Pancreas (tissue), 10 donors: ENCODE measurements at places on chromosomes 6 and 20.

DNA sequence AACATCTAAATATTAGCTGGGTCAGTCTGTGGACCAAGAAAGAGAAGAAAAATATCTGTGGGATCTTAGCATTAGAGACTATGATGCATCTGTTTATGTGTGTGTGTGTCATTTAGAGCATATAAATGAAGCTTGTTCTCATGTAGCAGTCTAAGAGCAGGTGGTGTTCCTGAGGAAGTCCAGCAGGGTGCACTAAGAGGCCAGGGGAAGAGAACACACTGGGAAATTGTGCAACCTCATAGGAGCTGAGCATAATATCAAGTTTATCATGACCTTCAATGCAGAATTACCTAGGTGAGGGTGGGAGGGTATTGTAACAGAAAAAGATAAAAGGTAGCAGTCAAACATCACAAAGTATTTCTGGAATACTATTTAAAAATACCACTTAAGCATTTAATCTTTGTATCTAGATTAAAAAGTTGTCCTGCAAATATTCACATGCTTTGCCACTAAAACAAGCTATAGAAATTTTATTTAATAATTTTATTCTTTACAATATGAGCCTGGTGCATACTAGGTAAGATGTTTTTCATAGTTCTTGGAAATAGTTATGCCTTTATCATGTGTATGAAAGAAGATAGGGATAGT, 80.5 kb downstream of the SMPDL3A start:
- no peak overlapping the region for H3K4me3 ChIP-seq
- no peak overlapping the region for H3K27ac ChIP-seq
- no peaks in the 10 kb centered on the region for H3K36me3 ChIP-seq
- H3K4me1 ChIP-seq, result no peaks in the 10 kb centered on the region
- no peak for DNase-seq

- H3K4me3 ChIP-seq, result no peak overlapping the region
- no peak for DNase-seq
- no peaks in the 10 kb centered on the region for H3K27me3 ChIP-seq
- no peaks in the 10 kb centered on the region for H3K36me3 ChIP-seq
- no peaks in the 10 kb centered on the region for H3K4me1 ChIP-seq
Measured at GRCh38 chr20:41969656-41970055, 351.5 kb upstream of the CHD6 start.

DNA sequence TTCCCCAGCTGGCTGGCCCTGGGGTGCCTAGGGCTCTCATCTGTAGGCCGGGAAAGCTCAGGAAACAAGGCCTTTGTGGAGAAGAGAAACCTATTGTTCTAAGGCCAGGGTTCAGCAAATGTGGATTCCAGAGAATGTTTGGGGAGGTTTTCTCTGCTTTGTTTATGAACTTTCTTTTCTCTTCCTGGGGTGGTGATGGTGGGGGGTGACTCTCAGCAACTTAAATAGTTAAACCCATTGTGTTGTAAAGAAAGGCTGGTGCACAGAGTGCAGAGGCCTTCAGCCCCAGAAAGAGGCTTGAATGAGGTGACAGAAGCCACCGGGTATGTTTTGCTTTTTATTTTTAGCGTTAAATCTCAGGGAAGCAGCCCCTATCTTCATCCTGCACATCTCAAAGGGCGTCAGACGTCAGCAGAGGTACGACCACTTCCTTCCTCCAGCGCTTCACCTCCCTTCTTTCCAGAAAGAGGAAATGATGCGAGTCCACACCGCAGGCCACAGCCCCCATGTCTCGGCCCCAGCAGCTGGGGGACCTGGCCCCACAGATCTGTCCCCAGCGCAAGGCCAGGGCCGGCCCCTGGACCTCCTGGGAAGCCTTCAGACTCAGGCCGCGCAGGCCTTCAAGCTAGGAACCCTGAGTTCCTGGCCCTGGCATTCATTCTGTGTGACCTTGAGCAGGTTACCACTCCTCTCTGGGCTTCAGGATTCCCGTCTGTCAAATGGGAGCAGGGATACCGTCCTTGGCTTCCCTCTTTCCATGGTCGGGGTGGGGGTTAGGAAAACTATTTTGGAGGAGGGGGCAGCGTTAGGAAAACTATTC, 605 bp upstream of the PPP1R16B start:
- no peak overlapping the region for H3K4me3 ChIP-seq
- no peaks in the 10 kb centered on the region for H3K36me3 ChIP-seq
- peaks cover 4% of the 10 kb centered on the region for H3K27me3 ChIP-seq

- no peaks in the 10 kb centered on the region for H3K36me3 ChIP-seq
- no peak for DNase-seq
- H3K4me1 ChIP-seq, result no peaks in the 10 kb centered on the region
- H3K27ac ChIP-seq, result no peak overlapping the region
- H3K27me3 ChIP-seq, result no peaks in the 10 kb centered on the region
- H3K4me3 ChIP-seq, result no peak overlapping the region
Measured at GRCh38 chr6:156634951-156635371, 142.2 kb upstream of the ARID1B start.

- peaks cover 6% of the 10 kb centered on the region for H3K4me1 ChIP-seq
- no peak overlapping the region for H3K27ac ChIP-seq
- H3K27me3 ChIP-seq, result no peaks in the 10 kb centered on the region
- H3K36me3 ChIP-seq, result no peaks in the 10 kb centered on the region
- H3K4me3 ChIP-seq, result no peak overlapping the region
Measured at GRCh38 chr6:151310852-151311767, 71.3 kb downstream of the AKAP12 start.

GRCh38 chr20:9119776-9120175, 50.9 kb downstream of the PLCB4 start:
- H3K4me1 ChIP-seq, result no peaks in the 10 kb centered on the region
- no peak for DNase-seq
- H3K4me3 ChIP-seq, result no peak overlapping the region
- no peak overlapping the region for H3K27ac ChIP-seq

DNA sequence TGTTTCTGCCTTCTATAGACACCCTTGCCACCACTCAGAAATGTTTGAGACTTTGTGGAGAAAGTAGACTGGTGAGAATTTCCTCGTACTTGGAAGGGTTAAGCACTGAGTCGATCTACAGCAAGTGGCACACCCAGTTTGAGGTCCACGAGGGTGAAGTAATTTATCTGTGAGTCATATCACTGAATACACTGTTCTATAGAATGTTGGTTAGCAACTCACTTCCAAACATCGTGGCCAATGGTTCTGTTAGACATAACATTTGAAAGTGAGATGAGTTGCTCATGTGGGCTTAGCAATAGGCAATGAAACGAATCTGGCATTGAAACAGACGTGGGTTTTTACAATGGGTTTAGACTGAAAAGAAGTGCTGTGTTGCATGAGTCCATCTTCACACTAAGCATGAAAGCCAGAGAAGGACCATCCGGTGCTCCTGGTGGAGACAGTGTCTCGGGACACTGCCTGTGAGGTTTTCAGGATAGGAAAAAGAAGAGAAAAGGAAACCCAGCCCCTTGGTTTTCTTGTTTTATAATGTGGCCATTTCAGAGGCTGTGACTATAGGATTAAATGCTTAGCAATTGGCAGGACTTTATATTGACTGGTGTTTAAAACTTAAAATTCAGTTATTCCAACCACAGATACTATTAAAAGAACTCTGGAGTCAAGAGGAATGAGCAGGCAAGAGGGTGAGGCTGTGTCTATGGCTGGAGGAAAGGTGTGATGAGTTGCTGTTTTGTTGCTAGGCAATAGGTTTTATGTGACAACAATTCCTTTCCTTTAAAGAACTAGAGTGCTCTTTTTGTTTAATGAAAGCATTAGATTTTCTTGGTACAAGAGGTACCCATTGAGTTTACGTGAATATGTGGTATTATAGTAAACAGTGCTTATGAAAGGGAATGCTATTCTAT, 31.0 kb upstream of the EZR start:
- DNase-seq, result no peak
- H3K4me1 ChIP-seq, result peaks cover 48% of the 10 kb centered on the region
- H3K27ac ChIP-seq, result peak overlapping the region; percentile 58
- H3K36me3 ChIP-seq, result no peaks in the 10 kb centered on the region

- no peaks in the 10 kb centered on the region for H3K4me1 ChIP-seq
- H3K36me3 ChIP-seq, result no peaks in the 10 kb centered on the region
- H3K27ac ChIP-seq, result no peak overlapping the region
- no peak overlapping the region for H3K4me3 ChIP-seq
- DNase-seq, result peak; percentile 53
Measured at GRCh38 chr6:170049641-170050561, 241.0 kb downstream of the DLL1 start.

DNA sequence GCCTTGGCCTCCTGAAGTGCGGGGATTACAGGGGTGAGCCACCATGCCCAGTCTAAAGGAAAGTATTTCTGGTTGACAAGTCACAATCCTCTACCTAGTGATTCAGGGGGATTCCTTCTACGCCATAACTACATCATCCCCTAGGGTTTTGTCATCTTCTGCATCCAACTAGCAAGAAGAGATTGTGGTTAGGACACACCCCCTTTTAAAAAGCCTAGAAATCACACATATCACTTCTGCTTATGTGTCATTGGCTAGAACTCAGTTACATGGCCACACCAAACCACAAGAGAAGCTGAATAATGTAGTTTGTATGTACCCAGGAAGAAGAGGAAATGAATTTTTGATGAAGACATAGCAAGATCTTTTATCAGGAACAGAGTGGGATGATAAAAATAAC, 14.7 kb upstream of the CHD6 start:
- no peaks in the 10 kb centered on the region for H3K36me3 ChIP-seq
- no peaks in the 10 kb centered on the region for H3K4me1 ChIP-seq
- no peak overlapping the region for H3K27ac ChIP-seq
- no peaks in the 10 kb centered on the region for H3K27me3 ChIP-seq
- H3K4me3 ChIP-seq, result no peak overlapping the region
- DNase-seq, result no peak

DNA sequence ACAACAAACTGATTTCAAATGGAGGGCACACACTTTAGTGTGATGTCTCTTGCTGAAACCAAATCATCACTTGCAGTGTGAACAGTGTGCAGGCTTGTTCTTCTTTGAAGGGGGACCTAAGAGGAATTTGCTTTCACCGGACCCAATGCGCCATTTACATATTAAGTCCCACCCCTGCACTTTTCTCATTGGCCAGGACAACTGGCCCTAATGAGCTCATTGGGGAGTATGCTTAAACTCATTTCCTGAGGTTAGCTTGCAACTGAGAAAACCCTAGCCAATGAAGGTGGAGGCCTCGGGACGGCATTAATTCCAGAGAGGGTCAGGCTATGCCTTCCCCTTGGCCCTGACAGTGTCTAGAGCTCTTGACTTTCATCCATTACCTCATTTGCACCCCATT, 58.7 kb downstream of the VEGFA start:
- no peak for DNase-seq
- H3K27ac ChIP-seq, result no peak overlapping the region
- no peaks in the 10 kb centered on the region for H3K27me3 ChIP-seq
- H3K4me3 ChIP-seq, result no peak overlapping the region
- H3K36me3 ChIP-seq, result no peaks in the 10 kb centered on the region
- peaks cover 39% of the 10 kb centered on the region for H3K4me1 ChIP-seq

GRCh38 chr20:25213566-25214425, 18.3 kb downstream of the ENTPD6 start:
- no peak overlapping the region for H3K27ac ChIP-seq
- no peaks in the 10 kb centered on the region for H3K4me1 ChIP-seq
- no peaks in the 10 kb centered on the region for H3K27me3 ChIP-seq

DNA sequence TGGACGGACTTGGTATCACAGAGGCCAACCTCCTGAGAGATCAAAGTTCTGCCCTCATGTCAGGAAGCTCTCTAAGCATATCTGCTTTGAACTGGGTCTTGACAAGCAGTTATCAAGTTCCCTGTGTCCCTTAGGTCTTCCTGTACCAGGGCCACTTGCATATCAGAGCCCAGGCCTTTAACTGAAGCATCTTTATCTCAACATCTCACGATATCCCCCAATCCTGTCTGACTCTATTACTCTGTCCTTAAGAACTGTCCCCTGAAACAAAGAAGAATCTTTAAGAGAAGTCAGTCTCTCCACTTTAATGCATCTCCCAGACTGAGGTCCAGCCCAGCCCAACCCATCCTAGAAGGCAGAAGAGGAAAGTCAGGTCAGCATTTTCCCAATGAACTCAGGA, 8.2 kb downstream of the MAS1L start:
- H3K4me1 ChIP-seq, result no peaks in the 10 kb centered on the region
- H3K36me3 ChIP-seq, result no peaks in the 10 kb centered on the region
- H3K27me3 ChIP-seq, result no peaks in the 10 kb centered on the region
- no peak for DNase-seq
- no peak overlapping the region for H3K27ac ChIP-seq
- no peak overlapping the region for H3K4me3 ChIP-seq

- no peaks in the 10 kb centered on the region for H3K27me3 ChIP-seq
- H3K4me3 ChIP-seq, result no peak overlapping the region
- no peak for DNase-seq
- H3K27ac ChIP-seq, result no peak overlapping the region
- no peaks in the 10 kb centered on the region for H3K36me3 ChIP-seq
- no peaks in the 10 kb centered on the region for H3K4me1 ChIP-seq
Measured at GRCh38 chr20:63530788-63531160, 6.4 kb downstream of the PTK6 start.

DNA sequence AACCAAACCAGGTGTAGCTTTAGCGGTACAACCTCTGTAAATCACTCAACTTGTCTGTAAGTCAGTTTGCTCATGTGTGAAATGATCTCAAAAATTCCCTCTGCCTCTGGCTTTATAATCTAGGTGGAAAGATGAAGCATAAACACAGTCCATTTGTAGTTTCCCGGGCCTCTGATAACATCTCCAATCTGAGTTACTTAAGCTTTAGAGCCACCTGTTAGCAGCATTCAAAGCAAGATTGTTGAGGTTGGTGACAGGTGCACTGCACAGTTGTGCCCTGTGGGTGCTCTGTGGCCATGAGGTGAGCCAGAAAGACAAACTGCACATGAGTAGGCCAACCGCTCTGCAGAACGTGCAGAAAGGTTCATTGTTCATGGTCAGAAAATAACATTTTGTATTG, 53.7 kb downstream of the MOCS1 start:
- H3K27me3 ChIP-seq, result no peaks in the 10 kb centered on the region
- H3K36me3 ChIP-seq, result no peaks in the 10 kb centered on the region
- H3K4me1 ChIP-seq, result no peaks in the 10 kb centered on the region
- H3K4me3 ChIP-seq, result no peak overlapping the region
- DNase-seq, result no peak

GRCh38 chr6:145096846-145097245, 638.5 kb downstream of the EPM2A start:
- H3K4me1 ChIP-seq, result no peaks in the 10 kb centered on the region
- no peak overlapping the region for H3K4me3 ChIP-seq
- H3K36me3 ChIP-seq, result no peaks in the 10 kb centered on the region
- H3K27me3 ChIP-seq, result no peaks in the 10 kb centered on the region
- no peak overlapping the region for H3K27ac ChIP-seq

GRCh38 chr6:166499350-166500163, 86.9 kb downstream of the RAMACL start:
- no peak for DNase-seq
- H3K36me3 ChIP-seq, result no peaks in the 10 kb centered on the region
- no peaks in the 10 kb centered on the region for H3K4me1 ChIP-seq
- H3K27ac ChIP-seq, result no peak overlapping the region
- no peak overlapping the region for H3K4me3 ChIP-seq
- no peaks in the 10 kb centered on the region for H3K27me3 ChIP-seq

GRCh38 chr6:64774881-64775280, 932.1 kb downstream of the EYS start:
- no peak overlapping the region for H3K4me3 ChIP-seq
- H3K27ac ChIP-seq, result no peak overlapping the region
- H3K4me1 ChIP-seq, result no peaks in the 10 kb centered on the region
